ENCODE measurements at places on chromosomes 1 and 21. TPM values are rescaled to one million over a fixed set of nuclear protein-coding genes. Genes with fewer than 3 reads are reported as not detected.

GRCh38 chr1:170218257-170218650, 72.5 kb downstream of the NTMT2 start:
- DNase-seq = no peak

Gene SH2D2A
- not detected for total RNA-seq

DNA sequence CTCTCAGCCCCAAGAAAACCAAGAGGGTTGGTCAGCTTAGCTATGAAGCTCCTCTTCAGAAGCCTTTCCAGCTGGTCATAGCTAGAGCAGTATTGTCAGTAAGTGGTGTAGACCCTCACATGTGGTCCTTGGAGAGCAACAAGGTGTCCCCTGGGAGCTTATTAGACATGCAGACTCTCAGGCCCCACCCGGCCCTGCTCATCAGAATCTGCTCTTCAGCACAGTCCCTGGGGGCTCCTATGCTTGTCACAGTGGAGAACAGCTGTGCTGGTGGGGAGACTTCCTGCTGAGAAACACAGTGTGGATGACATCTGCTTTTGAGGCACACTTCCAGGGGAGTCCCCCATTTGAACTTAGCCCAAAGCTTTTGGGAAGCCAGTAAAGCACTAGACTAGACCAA, 21.9 kb upstream of the NEK2 start:
- no peak for DNase-seq

Gene IGSF21
- total RNA-seq = not detected

DNA sequence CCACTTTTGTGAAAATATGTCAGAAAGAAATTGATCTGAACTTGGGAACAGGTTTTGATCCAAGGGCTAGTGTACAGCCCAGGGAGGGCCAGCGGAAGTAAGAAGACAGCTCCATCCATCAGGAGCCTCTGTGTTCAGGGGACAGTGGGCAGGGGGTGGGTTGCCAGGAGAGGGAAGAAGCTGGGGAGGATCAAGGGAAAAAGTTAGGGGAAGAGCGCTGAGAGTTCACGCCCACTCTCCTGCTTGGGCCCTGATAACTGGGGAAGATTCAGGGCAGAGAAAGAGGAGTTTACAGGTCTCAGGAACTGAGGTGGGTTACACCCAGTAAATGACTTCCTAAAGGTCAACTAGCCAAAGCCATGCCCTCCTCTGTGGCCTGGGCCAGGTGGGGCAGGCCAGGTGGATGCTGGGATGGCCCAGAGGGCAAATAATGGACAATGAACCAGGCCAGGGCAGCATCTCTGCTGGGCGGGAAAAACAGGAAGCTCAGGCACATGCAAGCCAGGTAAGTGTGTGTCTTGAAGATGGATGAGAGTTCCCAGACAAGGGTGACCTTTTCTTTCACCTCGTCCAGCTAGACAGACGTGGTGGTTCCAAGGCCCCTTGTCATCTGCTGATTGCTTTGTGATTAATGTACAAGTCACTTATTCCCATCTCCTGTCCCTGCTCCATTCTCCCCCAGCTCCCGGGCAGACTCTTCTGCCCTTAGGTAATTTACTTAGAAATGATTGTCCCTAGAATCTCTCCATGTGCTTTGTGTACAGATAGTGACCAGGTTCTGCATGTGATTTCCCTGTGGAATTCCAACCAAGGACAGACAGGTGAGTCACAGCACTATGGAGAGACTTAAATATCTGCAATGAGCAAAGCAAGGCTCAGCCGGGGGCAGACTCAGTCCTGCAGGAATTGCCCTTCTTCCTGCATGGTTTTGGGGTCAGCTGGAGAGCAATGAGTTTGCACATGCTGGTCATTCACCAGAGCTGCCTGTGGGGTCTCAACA, 57.0 kb downstream of the MDM4 start:
- DNase-seq = no peak

DNA sequence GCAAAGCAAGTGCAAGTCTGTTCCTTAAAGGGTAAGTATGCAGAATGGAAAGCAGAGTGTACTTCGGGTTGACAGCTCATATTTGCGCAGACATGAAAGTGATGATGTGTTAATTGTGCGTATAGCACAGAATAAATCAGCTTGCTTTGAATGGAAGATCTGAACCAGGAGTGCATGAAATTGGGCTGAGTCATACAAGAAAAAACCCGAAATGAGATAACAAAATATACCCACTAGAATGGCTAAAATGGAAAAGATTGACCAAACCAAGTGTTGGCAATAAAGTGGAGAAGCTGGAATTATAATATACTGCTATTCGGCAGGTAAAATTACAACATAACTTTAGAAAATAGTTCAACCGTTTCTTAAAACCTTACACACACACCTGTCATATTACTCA, 28.5 kb downstream of the CR1L start:
- no peak for DNase-seq

Gene NOL9
- 30.6 TPM for total RNA-seq

Gene HIVEP3
- 0.93 TPM for total RNA-seq

- DNase-seq = no peak
Observed at GRCh38 chr1:24202987-24203386, 15.9 kb upstream of the IFNLR1 start.

GRCh38 chr21:20902511-20902910, 95.7 kb upstream of the NCAM2 start:
- no peak for DNase-seq

DNA sequence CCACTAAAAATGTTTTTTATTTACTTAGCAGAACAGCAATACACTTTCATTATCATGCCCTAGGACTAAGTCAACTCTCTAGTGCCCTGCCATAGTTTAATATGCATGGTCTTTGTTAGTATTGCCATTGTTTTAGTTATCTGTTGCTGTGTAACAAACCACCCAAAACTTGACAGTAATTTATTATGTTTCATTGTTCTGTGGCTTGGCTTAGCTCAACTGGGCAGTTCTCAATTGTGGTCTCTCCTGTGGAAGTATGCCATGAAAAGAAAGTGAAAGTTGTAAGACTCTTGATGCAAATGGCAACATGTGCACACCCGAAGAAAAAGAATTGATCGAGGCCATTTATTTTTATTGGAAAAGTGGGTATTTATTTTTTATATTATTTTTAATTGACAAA, 206.3 kb upstream of the KCTD3 start:
- no peak for DNase-seq

Gene RNF19B
- 18.7 TPM for total RNA-seq

Gene IPP
- total RNA-seq = 8.4 TPM

DNA sequence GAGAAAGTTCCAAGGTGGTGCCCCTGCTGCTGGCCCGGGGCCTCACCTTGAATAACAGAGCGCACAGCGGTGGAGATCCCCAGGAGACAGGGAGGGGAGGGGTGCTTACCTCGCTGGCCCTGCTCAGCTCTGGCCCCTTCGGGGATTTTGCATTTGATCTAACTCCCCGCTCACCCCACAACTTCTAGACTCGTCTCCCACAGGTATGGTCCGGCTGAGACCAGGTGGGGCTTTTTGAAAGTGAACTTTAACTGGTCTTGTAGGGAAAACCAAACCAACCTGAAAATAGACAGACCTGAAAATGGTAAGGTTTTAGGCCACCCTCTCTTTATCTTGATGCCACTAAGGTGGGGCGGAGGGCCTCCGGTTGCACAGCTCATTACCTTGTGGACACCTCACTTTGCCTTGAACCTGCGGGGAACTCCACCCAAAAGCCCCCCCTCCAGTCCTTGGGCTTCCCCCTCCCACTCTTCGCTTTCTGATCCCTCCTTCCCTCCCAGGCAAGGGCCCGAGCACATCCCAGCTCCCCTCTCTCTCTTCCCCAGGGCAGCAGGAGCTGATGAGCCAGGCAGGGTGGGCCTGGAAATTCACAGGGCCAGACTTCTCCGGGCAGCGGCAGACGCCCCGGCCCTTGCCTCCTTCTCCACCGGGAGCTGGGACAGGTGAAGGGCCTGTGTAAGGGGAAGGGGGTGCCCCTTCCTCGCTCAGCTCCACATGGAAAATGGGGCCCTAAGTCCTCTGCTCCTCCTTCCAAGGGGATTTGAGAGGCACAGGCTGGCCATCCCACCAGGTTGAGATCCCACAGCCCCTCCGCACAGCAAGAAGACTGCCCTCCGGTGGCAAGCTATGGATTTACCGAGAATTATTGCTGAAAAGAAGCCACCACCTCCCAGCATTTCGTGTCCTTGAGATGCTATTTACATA, 16.1 kb downstream of the TNFRSF8 start:
- peak; percentile 63 for DNase-seq

Gene ST6GALNAC3
- total RNA-seq = 44.9 TPM

Gene LCE2C
- total RNA-seq = not detected

Gene KCNA3
- total RNA-seq = not detected

Gene SHISA4
- total RNA-seq = 15.7 TPM

DNA sequence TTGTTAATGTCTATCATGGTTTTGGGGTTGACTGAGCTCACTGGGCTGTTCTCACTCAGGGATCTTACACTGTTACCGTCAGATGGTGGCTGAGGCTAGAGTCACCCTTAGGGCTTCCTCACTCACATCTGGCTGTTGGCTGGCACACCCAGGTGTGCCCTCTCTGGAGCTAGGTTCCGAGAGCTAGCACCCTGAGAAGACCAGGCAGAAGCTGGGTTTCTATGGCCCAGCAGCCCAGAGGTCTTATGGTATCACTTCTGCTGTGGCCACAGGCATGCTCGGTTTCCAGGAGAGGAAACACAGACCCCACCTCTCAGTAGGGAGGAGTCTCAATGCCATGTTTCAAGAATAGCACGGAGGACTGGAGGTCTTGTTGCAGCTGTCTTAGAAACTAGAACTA, 20.7 kb upstream of the KIF1B start:
- DNase-seq = no peak

DNA sequence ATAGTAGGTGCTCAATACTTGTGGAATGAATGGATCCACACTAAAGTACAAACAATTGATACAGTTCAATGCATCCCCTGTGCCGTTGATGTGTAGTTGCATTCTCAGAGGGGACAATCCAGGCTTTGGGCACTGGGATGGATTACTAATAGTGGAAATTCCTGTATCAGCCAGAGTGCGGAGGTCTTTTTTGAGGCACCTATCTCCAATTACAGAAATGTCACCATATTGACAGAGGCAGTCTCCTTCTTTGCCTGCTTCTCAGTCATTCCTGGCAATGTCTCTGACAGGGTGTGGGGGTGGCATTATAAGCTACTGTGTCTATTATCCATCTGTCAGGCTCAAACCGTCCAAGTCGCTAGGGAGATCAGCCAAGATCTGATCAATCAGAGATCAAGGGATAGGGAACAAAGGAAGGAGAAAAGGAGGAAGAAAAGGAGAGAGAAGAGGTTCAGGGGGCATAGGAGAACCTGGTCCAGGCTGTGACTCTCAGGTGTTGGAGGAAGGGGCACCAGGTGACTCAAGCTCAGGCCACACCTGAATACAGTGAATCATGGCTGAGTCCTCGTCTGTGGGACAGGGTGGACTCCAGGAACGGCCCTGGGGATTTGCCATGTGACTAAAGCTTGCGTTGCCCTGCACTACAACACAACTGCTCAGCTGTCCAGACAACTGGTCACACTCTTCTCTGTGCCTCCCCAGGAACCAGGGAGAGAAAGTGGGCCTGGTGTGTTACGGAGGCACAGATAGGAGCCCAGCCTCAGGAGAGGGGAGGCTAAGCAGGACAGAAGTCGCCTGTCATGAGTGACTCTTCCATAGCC, 3.4 kb upstream of the LAMB3 start:
- no peak for DNase-seq

Gene NBPF10
- 0.28 TPM for total RNA-seq

DNA sequence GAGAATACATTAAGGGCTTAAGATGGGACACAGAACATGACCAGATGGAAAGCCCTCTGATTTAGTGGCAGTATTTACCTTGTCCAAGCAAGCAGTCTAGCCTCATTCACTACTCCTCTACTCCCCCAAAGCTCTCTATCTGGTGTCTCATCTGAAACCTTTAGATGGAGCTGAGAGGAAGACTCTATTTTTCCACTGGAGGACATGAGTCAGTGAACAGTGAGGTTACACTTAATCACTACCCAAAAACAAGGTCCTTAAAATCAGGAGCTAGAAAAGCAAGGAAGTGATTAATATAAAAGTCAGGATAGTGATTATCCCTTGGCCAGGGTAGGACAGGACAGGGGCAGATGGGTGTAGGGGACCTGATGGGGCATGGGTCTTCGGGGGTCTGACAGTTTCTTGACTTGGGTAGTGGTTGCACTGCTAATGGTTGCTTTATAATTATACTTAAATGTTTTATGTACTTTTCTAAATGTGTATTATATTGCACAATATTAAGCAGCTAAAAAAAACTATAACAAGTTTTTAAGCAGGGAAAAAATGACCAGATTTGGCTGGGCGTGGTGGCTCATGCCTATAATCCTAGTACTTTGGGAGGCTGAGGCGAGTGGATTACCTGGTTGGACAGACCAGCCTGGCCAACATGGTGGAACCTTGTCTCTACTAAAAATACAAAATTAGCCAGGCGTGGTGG, 3.0 kb downstream of the PTPN22 start:
- peak; percentile 59 for DNase-seq

- no peak for DNase-seq
Observed at GRCh38 chr1:165855010-165855838, 27.8 kb downstream of the UCK2 start.

DNA sequence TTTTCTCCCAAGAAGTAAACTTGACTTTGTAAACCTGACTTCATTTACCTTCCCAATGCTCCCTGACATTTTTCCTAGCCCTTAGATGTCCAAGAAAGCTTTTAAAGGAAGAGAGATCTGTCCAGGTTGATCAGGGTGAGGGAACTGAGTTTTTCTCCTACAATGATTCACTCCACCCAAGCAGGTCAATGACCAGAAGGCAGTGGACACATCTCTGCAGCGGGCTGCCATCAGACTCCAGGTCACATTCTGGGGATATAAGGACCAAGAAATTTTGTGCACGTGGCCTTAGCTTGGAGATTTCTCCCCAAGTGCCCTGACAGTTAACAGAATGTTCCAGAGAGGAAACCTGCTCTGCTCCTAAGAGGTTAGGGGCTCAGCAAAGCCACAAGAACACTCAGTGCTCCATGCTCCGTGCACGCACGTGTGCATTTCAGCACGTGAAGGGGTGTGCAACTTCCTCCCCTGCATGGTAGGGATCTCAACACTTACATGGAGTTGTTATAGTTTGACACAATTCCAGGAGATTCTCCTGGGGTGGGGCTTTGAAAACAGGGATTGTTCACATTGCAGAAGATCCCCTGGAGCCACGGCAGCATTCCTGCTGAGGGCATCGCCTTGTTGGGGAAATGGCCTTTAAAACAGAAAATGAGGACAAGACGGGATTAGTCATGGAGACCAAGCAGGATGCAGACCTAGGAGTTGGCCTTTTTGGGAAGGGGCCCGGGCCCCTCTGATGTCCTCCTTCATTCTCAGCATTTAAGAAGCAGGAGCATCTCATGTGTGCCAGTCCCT, 9.8 kb downstream of the ABCA4 start:
- DNase-seq = no peak

- no peak for DNase-seq
Observed at GRCh38 chr1:33000427-33001026, 35.9 kb upstream of the RNF19B start.

DNA sequence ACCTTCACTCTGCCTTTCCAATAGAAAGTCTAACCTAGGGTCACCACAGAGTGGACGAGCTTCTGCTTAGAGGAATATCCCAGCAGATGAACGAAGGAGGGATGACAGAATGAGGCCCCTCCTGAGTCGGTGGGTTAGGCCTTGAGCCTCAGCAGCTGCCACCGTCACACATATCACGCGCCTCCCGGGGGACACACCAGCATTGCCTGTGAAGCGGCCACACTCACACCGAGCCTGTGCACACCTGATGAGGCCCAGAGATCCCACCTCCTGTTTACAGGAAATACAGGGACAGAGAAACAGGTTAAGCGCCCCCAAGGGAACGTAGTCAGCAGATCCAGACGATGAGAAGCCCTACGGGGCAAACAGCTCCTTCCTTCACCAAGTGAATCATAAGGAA, 25.1 kb upstream of the LRRC47 start:
- no peak for DNase-seq

Data from dermis blood vessel endothelial cell (primary cell).